NCI-H526 (cell line): ENCODE measurements at places on chromosomes 2 and 18.
A peak's percentile ranks its signal among the peaks of the same experiment; 100 is the strongest.

GRCh38 chr2:127985735-127986134 is 42.1 kb downstream of the SAP130 start:
- no peak for DNase-seq

- DNase-seq: peak; percentile 58
These were observed 144.1 kb downstream of the NCOA1 start for GRCh38 chr2:24635181-24635580.

DNA sequence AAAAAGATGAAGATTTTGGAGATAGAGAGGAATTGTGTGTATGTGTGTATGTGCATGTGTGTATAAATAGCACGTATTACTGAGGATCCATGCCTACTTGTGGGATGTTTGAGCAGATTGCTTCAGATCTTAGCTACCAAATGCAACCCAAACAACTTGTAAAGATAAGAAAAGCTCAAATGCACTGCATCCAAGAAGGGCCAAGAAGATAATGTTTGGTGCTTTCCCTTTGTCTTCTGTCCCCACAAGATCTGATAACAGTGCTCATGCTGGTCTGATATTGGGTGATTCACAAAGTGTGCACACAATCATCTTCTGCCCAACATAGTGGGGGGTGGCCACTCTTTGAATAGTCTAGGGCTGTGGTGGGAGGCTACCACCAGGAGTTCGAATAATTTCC is 284.8 kb upstream of the CYRIA start:
- DNase-seq: no peak

- no peak for DNase-seq
These were observed 32.8 kb downstream of the TTC32 start for GRCh38 chr2:19868701-19869580.

GRCh38 chr2:109290887-109291643 is 162.1 kb downstream of the SH3RF3 start:
- no peak for DNase-seq

DNA sequence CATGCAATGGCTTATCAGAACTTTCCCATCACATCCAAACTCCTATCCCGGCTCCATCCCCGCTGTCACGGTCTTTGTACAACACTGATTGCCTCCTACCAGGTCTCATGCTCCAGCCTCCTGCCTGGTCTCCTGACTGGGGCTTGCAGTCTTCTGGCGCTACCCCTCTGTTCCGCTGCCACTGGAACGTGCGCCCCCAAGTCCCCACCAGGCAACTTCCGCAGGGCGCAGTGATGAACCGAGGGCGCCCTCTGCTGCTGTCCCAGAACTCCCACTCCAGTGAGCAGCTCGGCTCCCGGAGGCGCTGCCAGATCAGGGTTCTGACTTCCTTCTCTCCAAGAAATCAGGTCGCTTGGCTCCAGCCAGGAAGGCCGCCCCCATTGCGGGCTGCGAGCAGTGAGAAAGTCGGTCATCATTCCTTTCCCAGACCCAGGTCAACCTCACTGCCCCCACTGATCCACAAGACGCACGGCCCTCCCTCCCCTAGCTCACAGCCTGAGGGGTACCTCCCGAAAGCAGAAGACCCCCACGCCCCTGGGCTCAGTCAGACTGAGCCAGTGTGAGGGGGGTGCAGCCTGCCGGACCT is 43.9 kb upstream of the RAB11FIP5 start:
- DNase-seq: no peak

GRCh38 chr2:103959174-103960128 is 894.5 kb upstream of the POU3F3 start:
- DNase-seq: peak; percentile 65

GRCh38 chr2:200350850-200351285 is 44.4 kb downstream of the SPATS2L start:
- no peak for DNase-seq

- no peak for DNase-seq
These were observed 142.9 kb downstream of the PKP4 start for GRCh38 chr2:158599609-158600008.

GRCh38 chr2:165833156-165833555 is 39.1 kb upstream of the GALNT3 start:
- DNase-seq: no peak

DNA sequence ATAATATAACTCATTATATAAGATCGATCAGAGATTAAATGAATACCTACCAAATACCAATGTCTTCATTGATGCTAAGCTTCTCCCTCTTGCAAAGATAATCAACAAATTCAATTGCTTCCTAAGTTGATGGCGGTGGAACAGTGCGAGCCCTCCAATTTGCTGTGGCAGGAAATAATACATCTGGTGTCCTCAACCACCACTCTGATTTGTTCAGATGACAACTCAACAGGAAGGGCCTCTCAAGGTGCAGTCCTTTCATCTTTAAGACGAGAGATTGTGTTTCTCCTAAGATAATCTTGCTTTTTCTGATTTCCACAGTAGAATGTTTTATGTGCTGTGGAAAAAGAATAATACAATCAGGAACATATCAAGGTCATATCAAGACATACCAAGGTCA is 56.6 kb upstream of the IGFBP2 start:
- no peak for DNase-seq

DNA sequence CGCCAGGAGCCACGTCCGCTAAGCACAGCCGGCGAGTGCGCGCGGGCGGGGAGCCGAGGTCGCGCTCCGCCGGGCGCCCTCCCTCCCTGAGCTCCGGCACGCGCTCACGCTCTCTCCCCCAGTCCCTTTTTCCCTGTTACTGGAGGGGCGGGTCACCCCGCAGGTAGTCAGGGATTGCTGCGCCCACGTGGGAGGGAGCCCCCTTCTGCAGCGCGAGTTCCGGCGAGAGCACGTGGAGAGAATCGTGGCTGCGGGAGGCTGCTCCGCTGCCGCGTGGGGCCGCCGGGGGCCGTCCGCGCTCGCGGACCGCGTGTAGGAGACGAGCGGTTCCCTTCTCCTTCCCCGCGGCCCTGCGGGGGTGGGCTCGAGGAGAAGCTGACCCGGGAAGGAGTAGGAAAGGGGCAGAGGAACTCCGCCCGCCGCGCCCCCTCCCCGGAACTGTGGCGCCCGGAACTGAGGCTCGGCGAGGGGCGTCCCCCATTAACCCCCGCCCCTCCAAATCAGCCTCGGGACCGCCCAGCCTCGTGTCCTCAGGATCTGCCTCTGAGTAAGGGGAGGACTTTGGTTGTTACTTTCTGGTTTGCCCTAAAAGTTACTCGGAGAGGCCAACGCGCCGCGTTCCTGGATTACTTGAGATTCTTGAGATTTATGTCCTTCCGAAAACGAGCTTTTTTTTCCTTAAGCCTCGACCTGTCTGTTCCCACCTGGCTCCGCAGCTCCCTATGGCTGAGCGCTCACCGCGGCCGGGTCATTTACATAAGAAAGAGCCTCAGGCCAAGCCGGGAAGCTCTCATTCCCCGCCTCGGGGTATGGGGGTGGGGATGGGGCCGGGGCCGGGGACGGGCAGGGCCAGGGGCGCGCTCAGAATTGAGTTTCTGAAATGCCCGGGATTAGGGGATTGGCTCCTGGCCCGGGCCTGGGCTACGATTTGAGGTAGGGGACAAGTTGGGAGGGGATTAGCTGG is 1.1 kb downstream of the HK2 start:
- peak; percentile 55 for DNase-seq

DNA sequence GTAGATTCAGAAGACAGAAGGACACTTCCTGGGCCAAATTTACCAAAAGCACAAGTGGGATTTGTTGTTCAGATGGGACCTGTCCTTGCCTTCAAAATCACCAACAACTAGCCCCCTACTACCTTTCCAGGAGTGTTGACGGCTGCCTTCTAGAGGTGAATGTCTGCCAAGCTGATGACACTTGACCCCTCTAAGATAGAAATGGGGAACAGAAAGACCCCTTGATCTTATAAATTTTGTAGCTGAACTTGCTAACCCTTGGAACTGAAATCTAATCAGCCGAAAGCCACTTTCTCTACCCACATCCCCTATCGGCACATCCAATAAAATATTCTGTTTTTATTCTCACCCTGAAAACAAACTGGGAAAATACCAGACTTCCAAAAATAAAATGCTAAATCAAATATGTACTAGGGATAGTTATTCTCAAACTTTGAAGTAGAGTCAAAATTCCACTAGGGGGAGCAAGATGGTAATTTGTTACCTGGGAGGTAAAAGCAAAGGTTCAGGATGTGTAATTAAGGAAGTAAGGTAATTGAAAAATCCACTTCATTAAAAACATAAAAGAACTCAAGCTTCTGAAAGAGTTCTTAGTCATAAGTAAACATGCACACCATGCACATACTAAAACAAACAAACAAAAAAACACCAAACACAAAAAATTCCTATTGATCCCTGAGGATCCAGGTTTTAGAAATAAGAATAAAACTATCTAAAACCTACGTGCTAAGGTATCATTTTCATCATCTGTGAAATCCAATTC is 119.2 kb downstream of the ANKRD44 start:
- peak; percentile 24 for DNase-seq

- no peak for DNase-seq
These were observed 124.2 kb downstream of the LPIN1 start for GRCh38 chr2:11870584-11870983.

DNA sequence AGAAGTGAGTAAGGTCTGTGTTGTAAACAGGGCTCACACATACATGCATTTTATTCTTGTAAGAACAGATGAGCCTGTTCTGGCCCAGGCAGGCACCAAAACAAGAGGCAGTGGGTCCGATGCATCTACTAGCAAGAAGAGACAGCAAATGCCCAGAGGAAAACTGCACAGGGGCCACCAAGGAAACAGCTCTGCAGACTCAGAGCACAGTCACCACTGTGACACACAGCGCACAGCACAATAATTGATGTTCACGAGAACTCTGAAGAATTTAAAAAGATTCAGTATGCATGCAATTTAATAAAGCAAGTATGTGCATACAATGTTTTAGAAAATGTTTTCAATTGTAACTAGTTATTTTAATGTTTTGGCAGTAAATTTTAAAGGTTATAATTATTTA is 24.8 kb downstream of the LONRF2 start:
- no peak for DNase-seq
